ENCODE measurements at places on chromosomes 5 and 9. TPM values are rescaled to one million over a fixed set of nuclear protein-coding genes. Genes with fewer than 3 reads are reported as not detected.

DNA sequence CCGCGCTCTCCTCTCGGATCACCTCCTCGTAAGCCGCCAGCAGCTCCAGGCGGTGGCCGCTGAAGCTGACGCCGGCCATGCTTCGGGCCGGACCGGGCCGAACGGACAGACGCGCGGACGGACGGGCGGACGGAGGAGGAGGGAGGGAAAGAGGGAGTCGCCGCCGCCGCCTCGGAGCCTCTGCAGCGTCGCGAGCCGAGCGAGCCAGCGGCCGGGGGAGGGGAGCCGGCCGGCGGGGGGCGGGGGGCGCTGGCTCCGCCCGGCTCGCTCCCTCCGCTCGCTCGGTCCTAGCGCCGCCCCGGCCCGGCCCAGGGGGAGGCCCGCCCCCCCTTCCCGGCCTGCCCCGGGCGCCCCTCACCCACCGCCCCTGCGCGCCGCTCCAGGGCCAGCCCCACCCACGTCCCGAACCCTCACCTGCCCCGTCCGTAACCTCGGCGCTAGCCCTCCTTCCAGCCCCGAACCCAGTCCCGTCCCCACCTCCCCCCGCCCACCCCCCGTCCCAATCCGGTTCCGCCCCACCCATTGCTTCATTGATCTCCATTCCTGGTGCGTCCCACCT lies at the start of gene DBN1:
Gene DBN1 (minus strand): TSS at position 192 of the 559 bp plus-strand sequence. CDS start 113 bp downstream, at position 79.
- no peak for DNase-seq

GRCh38 chr5:39106322-39106721 lies 32.1 kb upstream of the RICTOR start:
- DNase-seq: no peak

DNA sequence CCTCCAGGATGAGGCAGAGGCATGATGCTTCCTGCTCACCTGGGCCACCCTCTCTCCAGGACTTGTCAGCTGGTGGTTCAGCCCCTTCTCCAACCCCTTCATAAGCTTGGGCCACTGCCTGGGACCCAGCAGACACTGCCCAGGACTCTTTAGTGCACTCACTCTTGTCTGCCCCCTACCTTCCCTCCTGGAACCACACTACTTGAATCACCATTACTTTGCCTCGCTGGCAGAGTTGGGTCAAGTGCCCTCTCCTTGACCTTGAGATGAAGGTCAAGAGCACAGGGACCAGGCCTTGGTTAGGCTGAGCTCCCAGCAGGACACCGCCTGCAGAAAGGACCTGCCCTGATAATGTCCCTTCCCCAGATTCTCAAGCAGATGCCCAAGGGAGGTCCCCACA lies 8.5 kb upstream of the ENDOG start:
- no peak for DNase-seq

- no peak for DNase-seq
Measured at GRCh38 chr9:34334337-34334824, 5.0 kb downstream of the NUDT2 start.

FOXD4L4 gene
- total RNA-seq: not detected

SV2C gene
- total RNA-seq: not detected

Measured in gastrocnemius medialis (tissue), 4 donors.